Putamen (tissue), 1 donor: ENCODE measurements at places on chromosomes 16 and 17.

DNA sequence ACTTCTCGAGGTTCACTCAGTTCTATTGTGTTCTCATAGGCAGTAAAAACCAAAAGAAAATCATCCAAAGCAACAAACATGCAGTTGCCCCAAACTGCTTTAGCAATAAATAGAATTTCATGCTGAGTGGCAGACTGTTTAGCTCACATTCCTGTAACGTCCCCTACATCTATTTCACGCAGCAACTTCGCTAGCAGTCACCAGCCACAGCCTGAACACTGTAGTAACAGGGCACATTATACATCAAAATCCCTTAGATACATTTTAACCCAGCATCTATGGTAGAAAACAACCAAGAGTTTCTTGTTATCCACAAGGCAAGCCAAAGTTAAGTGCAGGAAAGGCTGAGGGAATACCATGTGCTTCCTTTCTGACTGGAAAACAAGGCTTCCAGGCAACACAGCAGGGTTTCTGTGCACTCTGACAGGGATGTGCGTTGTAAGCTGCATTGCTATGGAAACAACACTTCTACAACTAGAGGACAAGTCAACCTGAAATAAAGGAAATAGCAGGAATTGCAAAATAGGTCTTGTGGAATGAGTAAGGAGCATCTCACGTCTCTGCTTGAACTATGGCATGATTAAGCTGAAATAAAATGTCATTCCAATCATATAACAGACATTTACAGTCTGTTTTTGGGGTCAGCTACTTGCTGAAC, 55.4 kb downstream of the CFDP1 start:
- DNase-seq = peak; percentile 60

GRCh38 chr16:13829697-13830299, 90.2 kb upstream of the ERCC4 start:
- peak; percentile 18 for DNase-seq

- DNase-seq = no peak
These were observed 68.1 kb downstream of the NDEL1 start for GRCh38 chr17:8503807-8504206.

DNA sequence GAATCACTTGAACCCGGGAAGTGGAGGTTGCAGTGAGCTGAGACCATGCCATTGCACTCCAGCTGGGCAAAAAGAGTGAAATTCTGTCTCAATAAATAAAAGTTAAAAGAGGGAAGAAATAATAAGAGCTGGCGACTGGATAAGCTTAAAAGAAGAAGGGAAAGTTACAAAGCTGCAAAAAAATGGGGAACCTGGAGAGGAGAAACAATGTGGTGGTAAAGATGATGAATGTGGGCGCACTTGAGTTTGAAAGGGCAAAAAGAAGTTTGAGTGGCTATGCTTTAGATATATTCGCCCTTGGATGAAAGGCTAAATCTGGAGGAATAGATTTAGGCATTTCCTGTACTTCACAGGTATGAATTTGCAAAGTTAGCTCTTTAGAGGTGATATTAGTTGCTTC, 53.0 kb upstream of the YPEL2 start:
- no peak for DNase-seq

GRCh38 chr16:66576296-66576695, 3.0 kb upstream of the CMTM2 start:
- no peak for DNase-seq

DNA sequence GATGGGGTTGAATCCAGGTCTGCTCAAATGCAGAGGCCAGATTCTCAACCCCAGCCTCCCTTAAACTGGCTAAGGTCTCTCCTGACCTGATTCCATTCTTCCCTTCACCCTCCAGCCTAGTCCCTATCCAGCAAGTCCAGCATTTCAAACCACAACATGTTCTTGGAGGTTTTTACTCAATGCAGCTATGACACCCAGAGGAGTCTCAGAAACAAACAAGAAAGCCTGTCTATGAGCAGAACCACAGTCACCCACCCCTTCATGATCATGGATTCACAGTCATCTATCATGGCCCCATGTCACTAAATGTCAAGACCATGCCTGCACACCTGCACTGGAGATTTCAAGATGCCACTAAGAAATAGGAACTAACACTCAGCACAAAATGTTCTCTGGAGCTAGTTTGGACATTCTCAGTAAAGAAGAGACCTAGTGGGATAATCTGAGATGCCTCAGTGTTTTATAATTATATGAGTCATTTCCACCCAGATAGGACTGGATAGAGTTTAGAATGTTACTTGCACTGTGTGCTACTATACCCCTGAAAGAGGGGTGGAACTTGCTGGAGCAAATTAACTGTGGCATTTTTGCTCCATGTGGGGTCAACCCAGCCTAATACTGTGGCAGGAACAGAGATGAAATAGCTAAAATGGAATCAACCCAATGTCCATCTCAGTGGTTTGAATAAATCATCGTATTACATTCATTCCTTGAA, 9.5 kb upstream of the METTL22 start:
- no peak for DNase-seq

- DNase-seq = no peak
These were observed 11.4 kb downstream of the NETO2 start for GRCh38 chr16:47132308-47132707.

DNA sequence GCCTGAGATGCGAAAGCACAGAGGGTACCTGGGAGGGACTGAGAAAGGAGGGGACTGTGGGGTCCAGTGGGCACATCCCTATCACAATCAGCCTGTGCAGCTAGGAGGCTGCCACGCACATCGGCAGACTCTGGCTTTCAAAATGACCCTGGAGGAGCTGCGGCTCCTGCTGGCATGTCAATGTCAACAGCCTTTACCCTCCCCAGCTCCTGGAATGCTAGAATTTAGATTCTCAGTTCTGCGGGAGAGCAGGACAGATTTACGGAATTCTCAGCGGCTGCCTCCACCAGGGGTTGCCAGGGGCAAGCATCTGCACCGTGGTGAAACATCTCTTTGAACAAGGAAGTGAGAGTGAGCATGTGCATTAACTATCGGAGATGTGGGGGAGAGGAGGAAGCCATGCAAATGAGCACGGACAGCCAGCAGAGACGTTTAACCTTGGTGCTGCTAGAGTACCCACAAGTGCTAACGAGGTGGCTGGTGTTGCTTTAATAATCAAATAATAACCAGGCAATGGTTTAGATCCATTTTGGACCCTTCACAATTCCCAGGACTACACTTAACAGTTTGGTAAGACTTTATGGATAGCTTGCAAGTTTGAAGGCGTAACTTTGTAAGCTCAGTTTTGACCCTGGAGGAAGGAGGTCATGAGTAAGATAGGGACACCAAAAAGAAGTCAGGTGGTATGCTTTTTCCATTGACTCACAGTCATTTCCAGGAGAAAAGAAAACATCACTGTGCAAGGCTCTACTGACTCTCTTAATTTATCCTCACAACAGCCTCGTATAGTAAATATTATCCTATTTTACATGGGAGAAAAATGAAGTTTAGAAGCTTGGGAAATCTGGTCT, 54.1 kb downstream of the XYLT1 start:
- peak; percentile 47 for DNase-seq
